ENCODE measurements at places on chromosomes 6 and 20.
A peak's percentile ranks its signal among the peaks of the same experiment; 100 is the strongest.

- no peak for DNase-seq
Observed at GRCh38 chr20:3973705-3974104, 41.7 kb downstream of the RNF24 start.

GRCh38 chr6:119137194-119138072 lies 59.0 kb upstream of the FAM184A start:
- DNase-seq = no peak

DNA sequence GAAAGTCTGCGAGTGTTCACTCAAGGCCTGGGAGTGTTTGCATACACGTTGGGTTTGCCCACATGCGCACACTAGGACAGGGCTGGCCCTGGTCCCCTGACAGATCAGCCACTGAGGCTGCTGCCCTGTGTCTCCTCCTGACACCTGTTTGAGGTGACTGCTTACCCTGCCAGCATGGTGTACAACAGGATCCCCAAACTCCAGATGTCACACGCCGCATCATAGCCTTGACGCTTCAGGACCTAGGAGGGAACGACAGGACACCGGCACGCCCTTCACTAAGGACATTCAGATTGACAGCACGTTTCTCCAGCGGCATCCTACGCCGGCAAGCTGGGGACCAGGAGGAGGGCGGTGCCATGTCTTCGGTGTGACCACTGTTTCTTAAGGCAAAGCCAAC lies 37.0 kb upstream of the MPC1 start:
- no peak for DNase-seq

DNA sequence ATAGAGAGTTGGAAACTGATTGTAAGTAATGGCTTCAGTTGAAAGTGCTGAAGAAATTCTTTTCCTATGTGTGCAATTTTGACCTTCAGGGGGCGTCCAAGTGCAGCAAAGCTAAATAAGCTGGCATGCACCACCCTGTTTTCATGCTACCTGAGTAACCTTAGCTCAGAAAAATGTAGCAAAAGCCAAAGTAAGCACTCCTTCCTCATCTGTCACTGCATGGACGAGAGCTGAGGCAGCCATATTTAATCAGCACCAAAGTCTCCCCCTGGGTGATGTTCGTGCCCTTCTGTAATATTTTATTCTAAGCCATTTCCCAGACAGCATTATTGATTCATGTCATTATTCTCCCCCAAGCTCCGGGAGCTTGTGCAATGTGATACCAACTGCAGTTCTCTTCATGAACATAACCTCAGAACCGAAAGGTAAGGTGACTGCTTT lies 123.1 kb downstream of the RPS12 start:
- DNase-seq = peak; percentile 31

GRCh38 chr20:51622004-51622874 lies 79.7 kb upstream of the NFATC2 start:
- DNase-seq = no peak

DNA sequence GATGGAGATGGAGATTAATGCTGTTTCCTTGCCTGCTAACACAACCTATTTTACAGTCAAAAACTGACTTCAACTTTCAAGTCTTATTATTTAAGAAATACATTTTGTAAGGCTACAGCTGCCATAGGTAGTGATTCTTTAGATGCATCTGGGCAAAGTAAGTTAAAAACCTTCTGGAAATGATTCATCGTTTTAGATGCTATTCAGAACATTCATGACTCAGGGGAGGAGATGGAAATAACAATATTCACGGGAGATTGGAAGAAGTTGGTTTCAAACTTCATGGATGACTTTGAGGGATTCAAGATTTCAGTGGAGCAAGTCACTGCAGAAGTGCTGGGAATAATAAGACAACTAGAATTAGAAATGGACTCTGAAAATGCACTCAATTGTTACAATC lies 174.9 kb upstream of the GGTLC1 start:
- DNase-seq = no peak

DNA sequence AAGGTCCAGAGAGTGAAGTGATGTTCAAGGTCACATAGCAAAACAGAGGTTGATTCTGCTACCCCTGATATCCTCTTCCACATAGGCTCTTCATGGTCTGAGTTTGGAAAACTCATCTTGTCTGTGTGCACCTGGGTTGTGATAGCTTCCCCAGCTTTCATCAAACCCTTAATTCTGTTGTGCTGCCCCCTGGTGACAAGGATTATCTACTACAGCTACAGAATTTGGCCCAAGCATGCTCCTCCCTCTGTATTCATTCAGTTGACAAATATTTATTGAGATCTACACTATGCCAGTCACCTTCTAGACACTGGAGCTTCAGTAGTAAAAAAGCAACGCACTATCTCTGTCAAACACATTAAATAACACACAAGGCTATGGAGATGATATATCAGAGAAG lies 50.4 kb downstream of the SMPDL3A start:
- DNase-seq = peak; percentile 64

- peak; percentile 5 for DNase-seq
Observed at GRCh38 chr6:81172056-81172740, 580.3 kb downstream of the TENT5A start.

- no peak for DNase-seq
Observed at GRCh38 chr20:54745780-54746179, 270.4 kb downstream of the DOK5 start.

DNA sequence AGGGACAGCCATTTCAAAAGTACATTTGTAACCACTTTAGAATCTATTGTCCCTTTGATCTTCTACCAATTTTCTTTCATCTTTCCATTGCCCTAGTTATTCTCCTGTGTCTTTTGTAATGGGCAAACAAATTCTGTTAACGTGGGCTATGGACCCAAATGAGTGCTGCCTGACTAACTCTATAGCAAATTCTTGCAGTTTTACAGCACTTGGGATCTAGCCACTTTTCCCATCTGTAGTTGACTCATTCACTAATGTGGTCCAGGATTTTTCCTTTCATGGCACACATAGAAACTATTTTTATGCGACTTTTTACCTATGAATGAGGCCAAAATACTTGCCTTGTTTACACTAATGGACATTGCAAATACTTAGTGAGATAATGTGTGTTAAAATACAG lies 52.0 kb downstream of the GRIK2 start:
- no peak for DNase-seq

- no peak for DNase-seq
Observed at GRCh38 chr6:165644586-165645266, 18.3 kb downstream of the PDE10A start.

GRCh38 chr6:22248513-22249308 lies 48.1 kb downstream of the PRL start:
- DNase-seq = no peak

GRCh38 chr20:48750941-48751635 lies 76.7 kb downstream of the PREX1 start:
- DNase-seq = peak; percentile 84

DNA sequence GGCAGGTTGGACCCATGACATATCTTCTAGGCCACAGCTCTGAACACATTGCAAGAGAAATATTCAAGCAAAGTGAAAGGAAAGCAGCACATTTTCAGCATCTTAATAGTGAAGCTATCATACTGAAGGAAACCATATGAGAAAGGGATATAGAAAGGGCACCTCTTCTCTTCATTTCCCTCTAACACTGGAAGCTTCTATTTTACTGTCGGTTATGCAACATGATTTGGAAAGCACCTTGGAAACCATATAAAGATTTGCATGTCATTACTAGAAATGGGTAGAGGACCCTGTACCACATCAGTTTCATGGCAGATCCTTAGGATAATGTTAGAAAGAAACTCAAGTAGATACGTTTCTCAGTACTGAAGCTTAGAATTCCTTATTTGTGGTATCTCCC lies 70.5 kb upstream of the HMGN3 start:
- DNase-seq = no peak

GRCh38 chr6:135703621-135704020 lies 147.9 kb upstream of the PDE7B start:
- no peak for DNase-seq

- DNase-seq = no peak
Observed at GRCh38 chr6:35469751-35470662, 1.8 kb downstream of the RPL10A start.

- no peak for DNase-seq
Observed at GRCh38 chr6:107690643-107691061, 133.5 kb downstream of the SCML4 start.

- no peak for DNase-seq
Observed at GRCh38 chr6:42400061-42400760, 51.5 kb downstream of the TRERF1 start.

DNA sequence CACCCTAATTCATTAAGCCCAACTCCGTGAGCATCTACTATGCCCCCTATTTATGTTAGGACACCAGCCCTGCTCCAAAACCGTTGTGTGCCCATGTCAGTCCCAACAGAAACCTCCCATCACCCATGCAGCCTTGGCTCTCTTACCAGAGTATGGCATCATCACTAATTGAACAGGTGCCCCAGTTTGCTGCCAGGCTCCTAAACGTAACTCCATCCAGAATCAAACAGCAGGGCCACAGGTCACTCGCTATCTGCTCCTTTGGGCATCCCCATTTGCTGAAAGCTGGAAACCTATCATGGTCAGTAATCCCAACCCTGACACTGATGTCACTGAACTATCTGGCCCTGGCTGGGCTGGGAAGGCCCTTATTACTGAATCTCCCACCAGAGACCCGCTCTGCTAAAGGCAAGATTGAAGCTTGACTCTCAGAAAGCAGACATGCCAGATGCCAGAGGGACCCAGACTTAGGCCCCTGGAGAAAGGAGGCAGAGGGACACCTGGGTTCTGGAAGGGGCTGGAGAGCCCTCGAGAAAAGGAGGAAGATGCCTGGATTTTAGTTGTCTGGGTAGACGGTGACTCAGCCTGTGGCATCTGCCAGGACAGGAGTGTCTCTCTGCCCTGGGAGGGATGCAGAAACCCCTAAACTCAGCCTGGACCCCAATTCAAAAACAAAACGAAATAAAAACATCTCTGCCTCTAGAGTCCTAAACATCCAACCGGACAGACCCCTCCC lies 14.0 kb downstream of the MUCL3 start:
- DNase-seq = no peak

DNA sequence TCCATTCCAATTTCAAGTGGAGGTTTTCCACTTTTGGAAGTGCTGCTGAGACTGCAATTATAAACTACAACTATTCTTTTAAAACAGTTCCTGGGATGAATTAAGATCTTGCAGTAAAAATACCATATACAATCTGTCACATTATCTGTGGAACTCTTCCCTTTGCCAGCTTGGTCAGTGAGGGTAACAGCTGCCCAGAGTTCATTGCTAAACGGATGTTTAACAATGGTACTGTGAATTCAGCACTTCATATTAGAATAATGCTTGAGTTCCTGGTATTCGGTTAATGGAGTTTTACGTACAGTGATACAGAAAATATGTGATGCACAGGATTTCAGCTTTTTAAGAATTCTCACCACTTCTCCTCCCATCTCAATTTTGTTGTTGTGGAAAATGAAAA lies 51.5 kb downstream of the KCNS1 start:
- peak; percentile 79 for DNase-seq

- no peak for DNase-seq
Observed at GRCh38 chr6:157531986-157532365, 151.0 kb downstream of the ZDHHC14 start.

DNA sequence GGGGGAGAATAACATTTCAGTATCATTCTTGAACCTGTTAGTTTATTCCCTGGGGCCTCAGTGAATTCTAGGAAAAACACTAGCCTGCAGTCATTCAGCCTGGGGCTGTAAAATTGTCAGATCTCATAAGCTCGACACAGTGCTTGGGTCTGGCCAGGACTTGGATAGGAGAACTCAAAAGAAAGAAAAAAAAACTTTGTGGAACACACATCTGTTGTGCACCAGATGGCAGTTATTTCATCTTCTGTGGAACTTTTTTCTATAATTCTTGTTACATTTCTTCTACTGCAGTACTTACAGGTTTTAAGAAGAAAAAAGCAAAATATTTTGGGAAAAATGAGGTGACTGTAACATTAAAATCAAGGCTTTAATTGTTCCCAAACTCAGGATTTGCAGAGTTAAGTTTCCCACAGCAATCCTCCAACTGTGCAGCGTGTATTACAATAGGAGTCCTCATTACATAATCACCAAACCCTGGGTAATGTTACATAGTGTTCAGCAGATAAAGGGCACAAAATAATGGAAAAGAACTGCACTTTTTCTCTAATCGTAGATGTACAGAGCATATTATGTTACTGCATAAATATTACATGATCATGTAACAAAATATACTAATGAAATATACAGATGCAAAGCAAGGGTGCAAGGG lies 531.1 kb upstream of the CITED2 start:
- DNase-seq = no peak

GRCh38 chr6:138491017-138491416 lies 8.3 kb downstream of the NHSL1 start:
- DNase-seq = no peak

- DNase-seq = no peak
Observed at GRCh38 chr6:113588646-113589045, 268.5 kb upstream of the MARCKS start.

GRCh38 chr6:33405386-33405940 lies 5.4 kb upstream of the PHF1 start:
- no peak for DNase-seq

DNA sequence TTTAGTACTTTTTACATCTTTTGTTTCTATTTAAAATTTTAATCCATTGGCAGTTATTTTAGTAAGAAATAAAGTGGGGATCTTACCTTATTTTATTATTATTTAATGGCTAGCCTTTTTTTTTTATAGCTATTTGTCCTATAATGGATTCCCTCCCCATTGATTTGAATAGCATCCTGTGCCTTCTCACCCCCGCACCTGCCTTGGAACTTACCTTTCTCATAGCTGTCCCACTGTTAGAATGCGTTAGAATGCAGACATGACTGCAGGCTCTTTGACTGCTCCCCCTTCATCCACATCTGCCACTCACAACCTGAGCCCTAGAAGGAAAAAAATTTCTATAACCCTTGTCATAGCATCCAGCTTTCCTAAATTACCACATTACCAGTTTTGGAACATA lies 9.1 kb downstream of the PKIB start:
- DNase-seq = no peak

- DNase-seq = no peak
Observed at GRCh38 chr6:135170238-135170637, 10.9 kb upstream of the MYB start.

- DNase-seq = no peak
Observed at GRCh38 chr6:165575158-165575549, 87.9 kb downstream of the PDE10A start.

DNA sequence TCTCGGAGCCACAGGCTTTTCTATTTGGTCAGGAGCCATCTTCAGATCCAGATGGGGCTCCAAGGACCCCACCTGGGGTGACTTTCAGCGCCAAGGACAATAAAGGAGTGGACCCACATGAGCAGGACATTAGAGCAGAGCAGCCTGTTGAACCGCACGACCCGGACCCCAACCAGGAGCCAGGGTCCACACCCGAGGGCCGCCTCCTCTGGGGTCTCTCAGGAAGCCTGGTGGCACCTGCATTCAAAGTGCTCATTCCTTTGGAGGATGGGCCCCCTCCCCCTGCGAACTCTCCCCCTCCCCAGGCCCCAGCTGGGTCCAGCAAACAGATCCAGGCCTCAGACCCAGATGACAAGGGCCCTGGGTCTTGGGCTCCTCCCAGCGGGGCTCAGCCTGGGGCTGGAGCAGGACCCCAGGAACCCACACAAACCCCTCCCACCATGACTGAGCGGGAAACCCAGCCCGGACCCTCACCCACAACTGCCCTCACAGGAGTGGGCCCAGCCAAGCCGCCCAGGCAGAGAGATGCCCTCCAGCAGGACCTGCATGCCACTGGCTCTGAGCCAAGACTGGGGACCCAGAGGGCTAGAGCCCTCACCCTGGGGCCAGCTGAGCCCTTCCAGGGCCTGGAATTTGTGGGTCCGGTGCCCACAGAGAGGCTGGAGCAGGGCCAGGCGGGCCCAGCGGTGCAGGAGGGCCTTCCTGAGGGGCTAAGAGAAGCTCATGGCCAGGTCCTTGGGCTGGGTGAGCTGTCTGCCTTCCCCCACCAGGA lies 23.9 kb downstream of the RAB44 start:
- no peak for DNase-seq

All from globus pallidus (tissue), 1 donor.